ENCODE measurements at places on chromosomes 6 and 20. TPM values are rescaled to one million over a fixed set of nuclear protein-coding genes. Genes with fewer than 3 reads are reported as not detected.

The LY6G5C gene
- 2.5 TPM for total RNA-seq

The NR2E1 gene
- not detected for total RNA-seq

The GABRR1 gene
- total RNA-seq = not detected

The CCR6 gene
- total RNA-seq = 0.54 TPM

Measured in kidney (tissue), 22 donors.